ENCODE measurements at places on chromosomes 12 and 14. TPM values are rescaled to one million over a fixed set of nuclear protein-coding genes. Genes with fewer than 3 reads are reported as not detected.

The KRT8 gene
- 256 TPM for polyA plus RNA-seq

DNA sequence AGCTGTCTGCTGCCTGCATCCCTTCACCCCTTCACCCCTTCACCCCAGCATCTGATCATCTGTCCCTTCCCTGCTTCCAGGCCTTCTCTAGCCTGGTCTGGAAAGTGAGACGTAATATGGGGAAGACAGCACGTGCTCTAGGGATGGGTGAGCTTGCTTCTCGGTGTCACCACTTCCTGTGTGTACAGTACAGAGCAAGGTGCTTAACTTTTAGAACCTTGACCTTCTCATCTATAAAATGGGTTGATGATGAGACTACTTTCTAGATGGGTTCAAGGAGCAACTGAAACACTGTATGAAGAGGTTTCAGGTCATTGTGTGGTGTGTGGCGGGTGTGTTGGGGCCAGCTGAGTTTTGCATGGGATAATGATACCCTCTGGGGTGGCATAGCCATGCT is 140.5 kb downstream of the TSPAN9 start:
- DNase-seq: no peak

The CMA1 gene
- 0.16 TPM for polyA plus RNA-seq

GRCh38 chr12:24748326-24748725 is 200.6 kb downstream of the BCAT1 start:
- no peak for DNase-seq

The HPD gene
- 3.5 TPM for polyA plus RNA-seq

The SERPINA12 gene
- polyA plus RNA-seq: 0.77 TPM

The TRIM9 gene
- polyA plus RNA-seq: 1.0 TPM

GRCh38 chr12:14471497-14471896 is 96.2 kb downstream of the PLBD1 start:
- no peak for DNase-seq

The ACOT6 gene
- polyA plus RNA-seq: 0.21 TPM

The PARP2 gene
- 41.5 TPM for polyA plus RNA-seq

DNA sequence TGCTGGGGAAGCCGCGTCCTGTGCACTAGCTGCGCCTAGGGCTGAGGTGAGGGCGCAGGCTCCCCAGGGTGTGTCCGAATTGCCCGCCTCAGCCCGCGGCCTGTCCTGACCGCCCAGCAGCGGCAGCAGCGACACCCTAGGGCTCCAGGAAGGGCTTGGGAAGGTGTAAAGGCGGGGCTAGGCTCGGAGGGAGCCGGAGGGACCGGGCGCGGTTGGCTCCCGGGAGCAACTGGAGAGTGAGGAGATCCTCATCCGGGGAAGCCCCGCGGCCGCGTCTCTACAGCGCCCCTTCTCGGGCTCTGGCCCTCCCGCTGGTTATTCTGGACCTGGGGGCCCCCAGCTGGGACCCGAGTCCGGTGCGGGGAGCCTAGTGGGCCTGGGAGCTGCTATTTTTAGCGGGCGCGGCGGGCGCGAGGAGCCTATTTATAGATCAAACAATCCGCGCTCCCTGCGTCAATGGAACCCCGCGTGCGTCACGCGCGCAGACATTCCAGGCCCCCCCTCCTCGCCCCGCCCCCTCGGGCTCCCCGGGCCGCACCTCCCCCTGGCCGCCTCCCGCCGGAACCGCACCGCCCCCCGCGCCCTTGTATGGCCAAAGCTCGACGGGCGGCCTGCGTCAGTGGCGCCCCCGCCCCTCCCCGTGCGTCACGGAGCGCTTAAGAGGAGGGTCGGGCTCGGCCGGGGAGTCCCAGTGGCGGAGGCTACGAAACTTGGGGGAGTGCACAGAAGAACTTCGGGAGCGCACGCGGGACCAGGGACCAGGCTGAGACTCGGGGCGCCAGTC is at the start of gene NR4A1:
NR4A1 (plus strand) TSS at position 685 of the 784 bp plus-strand sequence. CDS start 2,887 bp downstream, outside the sequence.
- DNase-seq: no peak

- DNase-seq: no peak
These were observed 1493.1 kb upstream of the FLRT2 start for GRCh38 chr14:84036840-84037239.

The NEUROD4 gene
- not detected for polyA plus RNA-seq

GRCh38 chr14:61476754-61477410 is 155.5 kb downstream of the PRKCH start:
- no peak for DNase-seq
